AG09319 (cell line): ENCODE measurements at places on chromosomes 13 and 19.

DNA sequence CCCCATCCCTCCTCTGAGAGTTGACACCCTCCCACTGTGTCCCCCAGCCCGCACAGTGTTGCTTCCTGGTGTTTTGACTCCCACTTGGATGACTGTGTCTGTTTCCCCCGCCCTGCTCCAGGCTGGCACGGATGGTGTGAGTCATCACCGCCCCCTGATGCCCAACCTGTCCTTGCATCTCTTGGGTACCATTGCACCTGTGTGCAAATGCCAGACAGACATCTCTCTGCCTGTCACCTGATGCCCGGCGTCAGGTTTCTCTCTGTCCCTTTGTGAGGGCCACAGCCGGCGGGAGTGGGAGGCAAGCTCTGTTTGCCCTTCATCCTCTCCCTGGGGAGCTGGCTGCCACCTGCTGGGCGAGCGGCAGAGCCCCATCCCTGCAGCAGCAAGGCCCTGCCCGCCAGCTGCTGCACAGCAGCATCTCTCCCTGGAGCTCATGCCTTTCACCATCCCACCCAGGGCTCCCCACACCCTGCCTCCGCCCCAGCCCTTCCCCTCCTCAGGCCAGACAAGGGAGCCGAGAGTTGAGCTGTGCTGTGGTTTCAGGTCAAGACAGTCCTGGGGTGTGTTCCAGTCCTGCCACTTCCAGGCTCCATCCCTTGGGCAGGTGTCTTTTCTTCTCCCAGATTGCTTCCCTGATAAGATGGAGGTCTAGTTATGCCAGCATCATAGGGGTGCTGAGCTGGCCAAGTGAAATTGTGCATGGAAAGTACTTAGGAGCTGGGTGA is 29.7 kb downstream of the NKPD1 start:
- DNase-seq: no peak

DNA sequence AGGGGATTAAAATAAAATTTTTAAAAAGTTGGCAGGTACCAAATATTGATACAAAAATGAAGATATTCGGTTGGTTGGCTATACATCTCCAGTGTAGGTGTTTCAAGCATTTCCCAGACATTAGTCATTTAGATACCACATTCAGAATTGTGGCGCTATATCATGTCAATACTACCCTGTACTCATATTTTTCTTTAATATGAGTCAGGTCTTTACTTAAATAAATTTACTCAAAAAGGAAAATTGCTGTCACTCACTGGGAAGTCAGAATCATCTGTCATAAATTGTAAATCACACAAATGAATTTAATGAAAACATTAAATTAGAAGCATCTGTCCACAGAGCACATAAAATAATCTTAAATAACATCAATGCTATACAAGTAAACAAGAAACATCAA is 134.2 kb downstream of the TSHZ3 start:
- DNase-seq: no peak

DNA sequence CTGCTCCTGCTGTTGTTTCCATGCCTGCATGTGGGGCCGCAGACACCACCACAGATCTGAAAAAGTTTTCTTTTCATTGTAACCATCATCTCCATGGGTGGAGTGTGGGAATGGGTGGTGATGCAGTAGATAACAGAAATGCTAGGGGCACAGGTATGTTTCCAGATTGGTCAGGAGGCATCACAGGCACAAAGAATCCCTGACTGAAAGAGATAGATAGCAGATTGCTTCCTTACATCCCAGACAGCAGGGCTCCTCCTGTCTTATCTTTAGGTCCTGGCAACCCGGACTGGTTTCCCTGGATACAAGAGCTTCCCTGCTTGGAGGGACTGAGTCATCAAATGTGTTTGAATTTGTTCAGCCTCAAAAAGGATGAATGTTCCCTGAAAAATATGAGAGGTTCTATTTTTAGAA is 1937.6 kb downstream of the PCDH9 start:
- no peak for DNase-seq

DNA sequence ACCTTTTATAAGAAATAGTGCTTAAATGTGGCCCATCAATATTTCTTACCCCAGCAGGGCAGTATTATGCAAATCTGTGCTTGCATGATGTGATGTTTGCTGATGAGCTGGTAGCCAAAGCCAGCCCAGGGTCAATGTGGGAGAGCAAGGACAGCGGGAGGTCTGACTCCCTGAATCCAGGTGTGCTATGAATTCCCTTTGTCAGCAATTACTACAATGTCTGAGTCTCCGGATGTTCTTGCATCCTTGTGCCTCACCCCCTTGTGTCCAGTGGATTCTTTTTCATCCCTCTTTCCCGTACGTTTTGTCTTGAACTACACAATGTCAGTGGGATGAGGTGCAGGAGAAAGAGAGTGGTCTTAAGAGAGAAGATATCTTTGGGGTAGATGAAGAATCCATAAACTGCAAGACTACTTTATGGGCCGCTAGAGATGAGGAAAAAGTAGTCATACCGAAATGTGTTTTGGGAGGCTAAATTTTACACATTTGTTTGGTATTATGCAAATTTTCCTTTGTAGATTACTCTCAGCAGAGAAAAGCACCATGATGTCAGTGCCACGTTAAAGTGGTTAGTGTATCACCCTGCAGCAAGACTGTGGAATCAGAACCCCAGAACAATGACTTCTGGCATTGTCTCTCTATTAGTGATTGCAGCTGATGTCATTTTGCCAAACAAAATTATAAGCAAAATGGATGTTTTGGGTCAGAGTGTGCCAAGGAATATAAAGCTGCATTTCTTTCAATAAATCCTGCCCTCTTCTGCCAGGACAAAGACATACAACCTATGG is 53.5 kb upstream of the TSHZ3 start:
- DNase-seq: no peak

GRCh38 chr19:14555918-14556661 is 15.8 kb downstream of the NDUFB7 start:
- DNase-seq: no peak

DNA sequence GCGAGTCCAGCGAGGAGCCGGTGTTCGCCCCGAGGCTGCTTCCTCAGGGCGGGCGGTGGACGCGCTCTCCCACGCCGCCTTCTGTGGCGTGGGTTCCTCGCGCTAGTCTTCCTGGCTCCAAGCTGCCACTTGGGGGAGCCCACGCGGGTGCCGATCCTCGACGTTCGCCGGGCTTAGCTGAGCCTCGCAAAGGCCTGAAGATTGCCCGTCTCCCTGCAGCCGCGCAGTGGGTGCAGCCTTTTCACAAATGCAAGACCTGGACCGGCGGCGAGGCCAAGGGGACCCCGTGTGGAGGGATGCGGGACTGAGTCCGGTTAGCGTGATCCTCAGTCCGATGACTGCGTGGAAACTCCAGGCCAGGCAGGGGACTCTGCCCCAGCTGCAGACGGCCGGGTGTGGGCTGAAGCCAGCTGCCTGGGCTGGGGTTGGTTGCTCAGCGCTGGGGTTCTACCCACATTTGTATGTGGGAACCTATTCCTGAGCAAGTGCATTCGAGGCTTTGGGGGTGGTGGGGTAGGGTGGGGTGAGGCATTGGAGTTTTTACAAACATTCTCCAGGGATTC is 16.6 kb upstream of the LRP3 start:
- DNase-seq: no peak

GRCh38 chr19:954672-955494 is 29.0 kb downstream of the ARID3A start:
- no peak for DNase-seq

GRCh38 chr13:66745307-66745706 is 484.8 kb downstream of the PCDH9 start:
- DNase-seq: no peak

GRCh38 chr13:24865163-24865953 is 101.4 kb downstream of the RNF17 start:
- no peak for DNase-seq

DNA sequence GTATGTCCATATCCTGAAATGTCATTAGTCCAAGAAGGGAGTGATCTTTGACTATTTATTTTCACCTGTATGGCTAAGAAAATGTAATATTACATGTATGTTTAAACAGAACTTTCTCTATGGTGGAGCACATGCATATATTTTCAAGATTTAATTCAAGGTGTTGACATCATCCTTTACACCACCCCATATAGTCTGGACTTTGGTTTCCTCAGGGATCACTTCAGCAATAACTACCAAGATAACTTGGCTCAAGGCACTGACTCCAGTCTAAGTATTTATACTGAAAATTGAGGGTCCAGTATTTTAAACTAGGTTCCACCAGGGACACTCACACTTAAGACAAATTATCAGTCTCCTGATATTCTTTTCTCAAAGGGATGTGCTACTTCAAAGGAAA is 660.6 kb downstream of the EFNB2 start:
- DNase-seq: no peak

DNA sequence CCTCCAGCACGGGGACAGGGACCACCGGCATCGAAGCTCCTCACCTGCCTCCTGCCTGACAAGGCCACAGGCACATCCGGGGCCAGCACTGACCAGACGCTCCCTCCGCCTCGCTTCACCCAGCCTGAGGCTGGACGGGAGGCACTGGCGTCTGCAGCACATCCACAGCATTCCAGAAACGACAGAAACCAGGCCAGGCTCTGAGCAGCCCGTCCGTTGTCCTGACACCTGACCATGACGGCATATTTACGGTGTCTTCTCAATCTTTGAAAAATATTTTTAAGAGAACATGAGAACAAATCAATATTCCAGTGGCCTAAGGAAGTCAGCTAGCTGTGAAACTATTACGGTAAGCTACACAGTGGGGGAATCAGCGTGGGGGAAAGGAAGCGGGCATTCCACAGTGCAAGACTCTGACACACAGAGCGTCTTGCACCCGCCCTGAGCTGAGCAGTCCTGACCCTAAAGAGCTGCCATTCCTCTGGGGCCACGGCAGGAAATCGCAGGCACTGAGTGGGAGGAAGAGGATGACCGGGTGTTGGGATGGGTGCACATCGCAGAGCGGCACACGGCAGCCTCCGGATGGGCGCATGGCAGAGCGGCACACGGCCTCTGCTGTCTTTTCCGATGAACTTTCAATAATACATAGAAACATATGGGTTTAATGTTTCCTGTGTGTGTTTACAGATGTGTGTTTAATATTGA is 26.8 kb downstream of the RASA3 start:
- DNase-seq: no peak

- DNase-seq: no peak
These were observed 150.2 kb upstream of the VSTM2B start for GRCh38 chr19:29375429-29376119.

- no peak for DNase-seq
These were observed 1.1 kb downstream of the ATP4A start for GRCh38 chr19:35562336-35562735.

- DNase-seq: no peak
These were observed 31.6 kb downstream of the MTRF1 start for GRCh38 chr13:41231786-41232185.

GRCh38 chr19:34145741-34146202 is 26.5 kb upstream of the LSM14A start:
- no peak for DNase-seq

GRCh38 chr19:40612831-40613689 is 11.9 kb downstream of the LTBP4 start:
- no peak for DNase-seq

DNA sequence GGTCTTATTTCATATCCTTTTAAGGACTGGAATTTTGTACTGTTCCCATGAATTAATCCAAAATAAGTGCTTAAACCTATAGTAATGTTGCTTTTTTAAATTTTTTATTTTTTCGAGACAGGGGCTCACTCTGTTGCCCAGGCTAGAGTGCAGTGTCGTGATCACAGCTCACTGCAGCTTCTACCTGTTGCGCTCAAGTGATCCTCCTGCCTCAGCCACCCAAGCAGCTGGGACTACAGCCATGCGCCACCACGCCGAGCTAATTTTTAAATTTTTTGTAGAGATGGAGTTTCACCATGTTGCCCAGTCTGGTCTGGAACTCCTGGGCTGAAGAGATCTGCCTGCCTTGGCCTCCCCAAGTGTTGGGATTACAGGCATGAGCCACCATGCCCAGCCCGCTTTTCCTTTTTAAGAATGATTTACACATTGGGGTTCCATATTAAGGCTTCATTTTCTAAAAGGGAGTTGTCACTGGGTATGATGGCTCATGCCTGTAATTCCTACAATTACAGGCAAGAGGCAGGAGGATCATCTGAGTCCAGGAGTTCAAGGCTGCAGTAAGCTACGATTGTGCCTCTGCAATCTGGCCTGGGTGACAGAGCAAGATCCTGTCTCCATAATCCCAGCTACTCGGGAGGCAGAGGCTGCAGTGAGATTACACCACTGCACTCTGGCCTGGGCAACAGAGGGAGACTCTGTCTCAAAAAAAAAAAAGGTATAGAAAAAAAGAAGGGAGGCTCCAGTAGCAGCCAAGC is 28.3 kb upstream of the AKT2 start:
- no peak for DNase-seq

DNA sequence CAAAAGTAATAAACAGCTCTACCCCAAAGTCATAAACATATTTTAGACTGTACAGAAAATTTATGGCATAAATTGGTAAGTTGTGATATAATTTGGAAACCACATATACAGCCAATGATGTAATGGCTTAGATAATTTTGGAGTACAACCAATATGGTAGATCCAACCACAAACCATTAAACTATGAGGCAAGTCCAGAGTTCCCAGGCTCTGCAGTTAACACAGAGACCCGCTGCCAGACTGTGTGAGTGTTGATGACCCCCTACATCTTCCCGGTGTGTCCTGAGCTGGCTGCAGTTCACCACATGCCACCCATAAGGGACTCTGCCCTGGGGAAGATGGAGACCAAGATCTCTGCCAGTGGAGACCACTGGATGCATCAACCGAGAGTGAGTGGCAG is 9.9 kb upstream of the SERPINE3 start:
- no peak for DNase-seq

DNA sequence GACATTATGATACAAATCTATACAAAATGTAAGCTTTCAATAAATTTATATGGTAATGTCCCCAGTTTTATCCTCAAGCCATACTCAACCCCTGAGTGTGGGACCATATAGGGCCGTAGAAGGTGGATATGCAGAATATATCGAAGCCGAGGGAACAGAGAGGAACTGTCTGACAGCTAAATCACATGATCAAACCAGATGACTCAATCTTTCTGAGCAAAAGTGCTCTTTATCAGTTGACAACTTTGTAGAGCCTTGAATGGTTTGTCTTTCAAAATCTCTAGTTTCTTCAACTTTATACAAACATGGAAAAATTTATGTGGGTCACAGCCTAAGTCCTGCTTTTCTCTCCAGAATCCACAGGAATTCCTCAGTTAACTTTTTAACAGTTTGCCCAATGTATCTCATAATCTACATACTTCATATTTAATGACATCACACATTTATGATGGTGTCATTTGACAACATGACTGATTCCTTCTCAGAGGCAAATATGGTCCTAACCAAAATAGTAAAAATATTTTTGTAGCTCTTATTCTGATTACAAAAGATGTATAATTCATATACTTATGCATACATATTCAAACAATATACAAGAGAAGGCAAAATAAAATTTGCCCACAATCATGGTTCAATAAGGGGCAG is 673.0 kb upstream of the GPC6 start:
- DNase-seq: no peak

GRCh38 chr13:44833626-44834025 is 155.6 kb downstream of the NUFIP1 start:
- DNase-seq: no peak
